ENCODE measurements at places on chromosomes 5 and 9. TPM values are rescaled to one million over a fixed set of nuclear protein-coding genes. Genes with fewer than 3 reads are reported as not detected.

C9orf50 gene
- polyA plus RNA-seq, result not detected

CMBL gene
- polyA plus RNA-seq, result 85.8 TPM

NR6A1 gene
- 0.60 TPM for polyA plus RNA-seq

TICAM2 gene
- polyA plus RNA-seq, result 1.9 TPM

SPIN1 gene
- polyA plus RNA-seq, result 32.1 TPM

NR2F1-AS1 gene
- 3.2 TPM for polyA plus RNA-seq

CA9 gene
- polyA plus RNA-seq, result 1.7 TPM

OR13C8 gene
- polyA plus RNA-seq, result not detected

PCDHGB4 gene
- polyA plus RNA-seq, result 0.54 TPM

SPINK7 gene
- not detected for polyA plus RNA-seq

TRMT10B gene
- 1.8 TPM for polyA plus RNA-seq

SPATA6L gene
- 2.4 TPM for polyA plus RNA-seq

SMAD5 gene
- 9.7 TPM for polyA plus RNA-seq

ACSL6 gene
- 5.5 TPM for polyA plus RNA-seq

CNTFR gene
- polyA plus RNA-seq, result 1.6 TPM

POU4F3 gene
- not detected for polyA plus RNA-seq

PCDHB10 gene
- polyA plus RNA-seq, result 0.60 TPM

FOXD4L5 gene
- not detected for polyA plus RNA-seq

GADD45G gene
- 26.3 TPM for polyA plus RNA-seq

SOX30 gene
- not detected for polyA plus RNA-seq

DIRAS2 gene
- not detected for polyA plus RNA-seq

CDH18 gene
- not detected for polyA plus RNA-seq

Data from sigmoid colon (tissue), 7 donors.